ENCODE measurements at places on chromosomes 1 and 21. TPM values are rescaled to one million over a fixed set of nuclear protein-coding genes. Genes with fewer than 3 reads are reported as not detected.

MANEAL gene
- total RNA-seq: 0.57 TPM

NBPF12 gene
- total RNA-seq: 3.9 TPM

DHCR24 gene
- total RNA-seq: 283 TPM

TFF2 gene
- not detected for total RNA-seq

ANKRD45 gene
- 0.29 TPM for total RNA-seq

LCE2B gene
- total RNA-seq: not detected

AGRN gene
- 155 TPM for total RNA-seq

PROK1 gene
- total RNA-seq: not detected

FCRL4 gene
- total RNA-seq: not detected

TNFAIP8L2 gene
- total RNA-seq: not detected

MPZ gene
- total RNA-seq: 0.44 TPM

OR2AK2 gene
- not detected for total RNA-seq

HCN3 gene
- 2.0 TPM for total RNA-seq

FAM151A gene
- not detected for total RNA-seq

FOXO6 gene
- not detected for total RNA-seq

TNFSF18 gene
- 6.3 TPM for total RNA-seq

CLCA4 gene
- not detected for total RNA-seq

EPHA8 gene
- total RNA-seq: not detected

DPT gene
- total RNA-seq: under 0.01 TPM

DENND2D gene
- total RNA-seq: 1.7 TPM

DCLRE1B gene
- total RNA-seq: 1.3 TPM

GSTM1 gene
- total RNA-seq: not detected

CFHR3 gene
- total RNA-seq: not detected

SYT6 gene
- 0.22 TPM for total RNA-seq

PADI1 gene
- under 0.01 TPM for total RNA-seq

NBPF8 gene
- total RNA-seq: 10.9 TPM

ANKRD35 gene
- total RNA-seq: 0.57 TPM

CFAP57 gene
- 0.14 TPM for total RNA-seq

CACNA1S gene
- not detected for total RNA-seq

All from placental pericyte (primary cell).